Inflammatory macrophage treated with lipopolysaccharide for 4 hours (primary cell): ENCODE measurements at places on chromosomes 12 and 14.

DNA sequence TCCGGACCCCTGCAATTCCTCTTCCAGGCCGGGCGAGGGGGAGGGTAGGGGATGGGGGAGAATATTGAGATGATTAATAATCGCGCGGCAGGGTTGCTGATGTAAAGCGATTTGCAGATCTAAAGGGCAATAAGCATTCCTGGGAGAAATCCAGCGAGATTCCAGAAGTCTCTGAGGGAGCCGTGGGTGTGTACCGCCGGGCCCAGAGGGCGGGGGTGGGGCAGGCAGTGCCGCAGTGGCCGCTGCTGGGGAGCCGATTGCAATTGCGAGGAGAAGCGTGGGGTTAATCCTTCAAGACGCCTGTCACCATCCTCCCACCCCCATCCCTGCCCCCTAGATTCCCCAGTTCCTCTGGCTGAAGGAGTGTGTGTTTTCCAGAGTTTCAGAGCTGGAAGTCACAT lies 16.4 kb downstream of the FOS start:
- DNase-seq: peak; percentile 47

DNA sequence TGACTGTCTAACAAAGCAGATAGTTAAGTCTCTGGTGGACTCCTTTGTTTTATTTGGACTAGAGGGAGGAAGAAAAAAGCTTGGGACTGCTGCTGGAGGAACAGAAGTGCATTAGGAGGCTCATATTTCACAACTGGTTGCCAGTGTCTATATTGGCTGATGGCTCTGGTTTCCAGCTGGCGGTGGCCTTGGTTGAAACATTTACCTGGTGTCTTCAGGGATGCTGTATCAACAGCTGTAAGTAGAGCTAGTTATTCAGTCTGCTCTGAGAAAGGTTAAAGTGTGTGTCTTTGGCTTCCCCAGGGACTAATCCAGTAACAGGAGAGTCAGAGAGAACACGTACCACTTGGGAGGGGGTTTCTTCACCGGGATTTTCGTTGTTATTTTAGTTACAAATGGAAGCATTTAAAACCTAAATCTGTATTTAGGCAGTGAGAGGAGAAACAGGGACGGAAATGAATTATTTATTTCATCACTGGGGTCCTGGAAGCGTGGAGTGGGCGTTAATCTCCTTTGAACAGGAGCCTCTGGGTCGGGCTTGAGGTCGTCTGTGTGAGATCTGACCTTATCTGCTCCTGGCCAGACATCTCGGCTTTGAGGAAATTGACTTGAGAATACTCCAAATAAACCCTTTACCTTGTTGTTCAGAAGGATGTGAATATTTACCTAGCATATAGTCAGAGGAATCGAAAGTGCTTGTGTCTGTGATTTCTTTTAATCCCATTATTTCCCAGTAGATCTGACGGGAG lies 149.9 kb downstream of the NRXN3 start:
- DNase-seq: no peak

GRCh38 chr14:58315606-58316005 lies 17.3 kb downstream of the ARID4A start:
- DNase-seq: no peak

GRCh38 chr14:75344411-75344810 lies 65.8 kb downstream of the FOS start:
- DNase-seq: peak; percentile 55

- DNase-seq: peak; percentile 75
Observed at GRCh38 chr14:92472860-92473259, 40.7 kb upstream of the RIN3 start.

DNA sequence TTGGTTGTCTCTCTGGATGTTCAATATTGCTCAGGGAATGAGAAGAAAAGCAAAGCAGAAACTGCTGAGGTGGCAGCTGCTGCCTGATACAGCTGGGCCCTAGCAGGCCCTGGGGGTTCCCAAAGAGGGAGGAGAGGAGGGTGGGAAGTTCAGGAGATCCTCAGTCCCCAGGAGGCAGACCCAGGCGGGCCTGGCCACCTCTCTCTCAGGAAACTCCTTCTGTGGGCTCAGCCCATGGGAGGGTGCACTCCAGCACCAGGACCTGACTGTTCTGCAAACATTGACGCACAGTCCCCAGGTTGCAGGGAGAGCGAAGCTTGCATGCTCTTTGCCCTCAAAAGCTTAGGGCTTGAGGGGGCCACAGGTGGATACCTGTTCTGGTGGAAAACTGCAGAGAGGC lies 29.6 kb downstream of the IRF2BPL start:
- DNase-seq: no peak

GRCh38 chr14:21748869-21749303 lies 75.3 kb upstream of the OR4E1 start:
- peak; percentile 26 for DNase-seq

- no peak for DNase-seq
Observed at GRCh38 chr12:57836442-57837375, 9.8 kb downstream of the CTDSP2 start.

- no peak for DNase-seq
Observed at GRCh38 chr14:66982247-66982646, 207.0 kb upstream of the GARIN2 start.

DNA sequence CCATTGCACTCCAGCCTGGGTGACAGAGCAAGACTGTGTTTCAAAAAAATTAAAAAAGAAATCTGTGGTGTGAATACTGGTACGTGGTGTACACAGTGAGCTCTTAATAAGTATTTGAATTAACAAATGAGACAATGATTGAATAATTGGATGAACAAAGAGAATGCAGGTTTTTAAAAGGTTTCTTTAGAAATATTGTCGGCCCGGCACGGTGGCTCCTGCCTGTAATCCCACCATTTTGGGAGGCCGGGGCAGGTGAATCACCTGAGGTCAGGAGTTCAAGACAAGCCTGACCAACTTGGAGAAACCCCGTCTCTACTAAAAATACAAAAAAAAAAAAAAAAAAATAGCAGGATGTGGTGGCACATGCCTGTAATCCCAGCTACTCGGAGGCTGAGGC lies 6.6 kb downstream of the HIF1A start:
- DNase-seq: no peak

DNA sequence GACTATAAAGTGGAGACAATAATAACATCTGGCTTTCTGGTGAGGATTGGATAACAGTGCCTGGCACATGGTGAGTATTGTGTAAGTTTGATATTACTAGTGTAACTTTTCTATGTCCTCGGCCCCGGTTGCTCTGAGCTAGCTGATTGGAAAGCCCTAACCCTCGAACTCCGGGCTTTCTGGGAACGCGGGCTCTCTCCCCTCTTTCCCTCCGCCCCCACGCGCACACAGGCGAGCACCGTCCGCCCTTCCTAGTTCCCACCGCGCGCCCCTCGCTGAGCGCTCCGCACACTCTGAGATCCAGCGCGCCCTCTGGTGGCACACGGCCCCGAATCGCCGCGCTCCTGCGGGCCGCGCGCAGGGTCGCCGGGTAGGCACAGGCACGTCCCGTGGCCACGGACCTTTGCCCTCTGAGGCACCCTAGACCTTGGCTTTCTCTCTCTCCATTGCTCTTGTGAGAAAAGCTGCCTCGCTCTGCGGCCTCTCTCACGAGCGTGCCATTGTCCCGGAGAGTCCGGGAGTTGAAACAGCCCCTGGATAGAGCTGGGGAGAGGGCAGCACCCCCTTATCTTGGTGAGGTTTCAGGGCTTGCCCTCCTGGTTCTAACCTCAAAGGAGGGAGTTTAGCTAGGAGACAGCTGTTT lies 23.2 kb upstream of the ESRRB start:
- DNase-seq: peak; percentile 33

- no peak for DNase-seq
Observed at GRCh38 chr14:70441641-70442040, 10.3 kb upstream of the ADAM21 start.

DNA sequence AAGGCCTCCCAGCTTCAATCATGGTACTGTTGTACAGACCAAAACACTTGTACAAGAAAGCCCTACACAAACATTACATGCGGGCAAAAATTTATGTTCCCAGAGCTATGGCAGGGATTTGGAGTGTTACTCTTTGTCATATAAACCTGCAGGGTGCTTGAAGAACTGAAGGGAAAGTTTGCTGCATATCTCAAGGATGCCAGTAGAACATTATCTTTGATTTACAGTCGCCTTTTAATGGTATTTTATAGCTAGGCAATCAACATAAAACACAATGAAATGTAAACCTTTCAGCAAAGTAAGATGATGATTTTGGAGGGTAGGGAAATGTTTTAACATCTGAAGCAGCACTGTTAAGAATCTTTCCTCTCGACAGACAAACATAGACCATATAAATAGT lies 305.6 kb downstream of the KCNH5 start:
- no peak for DNase-seq

DNA sequence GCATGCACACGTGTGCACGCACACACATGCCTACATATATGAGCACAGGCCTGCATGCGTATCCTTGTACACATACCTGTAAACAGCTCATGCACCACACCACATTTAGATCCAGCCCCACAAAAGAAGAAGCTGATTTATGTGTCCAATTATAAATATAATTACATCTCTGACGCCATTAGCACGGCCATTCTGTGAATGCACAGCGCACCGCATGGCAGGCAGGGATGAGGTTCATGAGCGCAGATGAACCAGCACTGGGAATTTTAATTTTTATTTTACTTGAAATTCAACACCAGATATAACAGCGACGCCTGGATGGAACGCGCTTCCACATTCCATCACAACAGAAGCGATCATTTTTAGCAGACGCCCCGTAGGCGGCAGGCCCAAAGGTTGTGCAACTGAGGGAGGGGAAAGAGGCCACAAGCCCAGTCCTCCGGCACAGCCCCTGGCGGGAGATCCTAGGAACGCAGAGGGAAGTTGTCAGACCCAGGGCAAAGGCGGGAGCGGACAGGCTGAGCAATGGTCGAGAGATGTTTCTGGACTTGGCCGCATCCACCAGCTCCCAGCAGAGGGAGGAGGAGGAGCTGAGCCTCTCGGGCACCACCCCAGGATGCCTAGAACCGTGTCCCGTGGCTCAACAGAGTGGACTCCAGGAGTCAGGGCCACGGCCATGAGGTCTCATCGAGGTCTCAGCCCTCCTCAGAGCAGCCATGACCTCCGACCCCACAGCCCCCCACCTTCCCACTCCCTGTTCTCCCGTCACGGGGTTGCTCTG lies 37.9 kb upstream of the GALNT9 start:
- DNase-seq: no peak

- no peak for DNase-seq
Observed at GRCh38 chr12:78703820-78704525, 160.6 kb upstream of the SYT1 start.

DNA sequence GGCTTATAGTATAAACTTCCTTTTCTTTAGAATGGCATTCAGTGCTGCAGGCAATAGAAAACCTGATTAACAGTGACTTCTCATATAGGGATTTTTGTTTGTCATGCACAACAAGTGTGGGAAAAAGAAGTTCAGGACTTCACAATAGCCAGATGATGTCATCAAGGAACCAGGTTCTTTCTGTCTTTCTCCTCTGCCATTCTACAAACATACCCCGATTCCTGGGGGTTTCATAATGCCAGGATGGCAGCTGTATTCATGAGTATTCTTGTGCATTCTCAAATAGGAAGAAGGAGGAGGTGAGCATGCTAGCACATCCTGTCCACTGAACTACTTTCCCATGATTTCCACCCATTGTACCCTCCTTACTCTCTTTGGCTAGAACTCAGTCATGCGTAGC lies 182.7 kb upstream of the EEA1 start:
- DNase-seq: peak; percentile 56
